ENCODE measurements at places on chromosomes 4 and X.
A peak's percentile ranks its signal among the peaks of the same experiment; 100 is the strongest.

DNA sequence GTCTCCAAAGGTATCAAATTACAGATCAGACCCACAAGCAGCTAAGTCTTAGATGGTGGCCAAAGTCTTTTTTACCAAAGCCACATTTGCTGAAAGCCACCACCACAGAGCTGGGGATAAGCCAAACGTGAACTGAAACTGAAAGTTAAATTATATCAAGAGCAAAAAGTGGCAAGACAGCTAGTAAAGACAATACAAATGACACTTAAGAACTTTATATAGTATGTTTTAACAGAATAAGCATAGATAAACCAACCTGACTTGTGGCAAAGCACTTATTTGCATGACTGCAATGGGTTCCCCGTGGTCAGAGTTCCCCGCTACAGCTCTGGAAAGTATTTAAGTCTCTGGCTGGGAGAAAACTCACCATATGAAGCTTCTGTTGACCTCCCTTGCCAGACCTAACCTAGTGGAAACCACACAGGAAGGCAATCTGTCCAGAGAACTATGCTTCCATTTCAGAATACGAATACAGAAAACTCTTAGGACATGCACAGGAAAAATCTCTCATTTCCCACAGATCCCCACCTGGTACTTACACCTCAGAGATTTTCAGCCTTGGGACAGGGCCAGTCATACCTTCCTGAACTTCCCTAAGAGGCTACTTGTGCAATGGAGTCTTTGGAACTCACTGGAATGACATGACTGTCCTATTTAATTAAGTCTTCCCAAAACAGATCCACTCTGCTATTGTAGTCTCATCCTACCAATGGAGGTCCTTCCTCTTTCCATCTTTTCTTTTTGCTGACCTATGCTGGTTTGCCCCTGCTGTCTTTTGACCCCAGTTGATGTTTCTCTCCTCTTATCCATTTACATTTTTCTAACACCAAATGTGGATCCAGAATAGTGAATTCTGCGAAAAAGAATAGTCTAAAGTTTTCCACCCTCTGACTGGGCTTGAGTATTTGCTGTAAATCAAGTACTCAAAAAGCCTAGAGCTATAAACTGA lies 225.1 kb downstream of the NR3C2 start:
- no peak for DNase-seq

- no peak for DNase-seq
These were observed 7.7 kb downstream of the CCNQ start for GRCh38 chrX:153590961-153591956.

DNA sequence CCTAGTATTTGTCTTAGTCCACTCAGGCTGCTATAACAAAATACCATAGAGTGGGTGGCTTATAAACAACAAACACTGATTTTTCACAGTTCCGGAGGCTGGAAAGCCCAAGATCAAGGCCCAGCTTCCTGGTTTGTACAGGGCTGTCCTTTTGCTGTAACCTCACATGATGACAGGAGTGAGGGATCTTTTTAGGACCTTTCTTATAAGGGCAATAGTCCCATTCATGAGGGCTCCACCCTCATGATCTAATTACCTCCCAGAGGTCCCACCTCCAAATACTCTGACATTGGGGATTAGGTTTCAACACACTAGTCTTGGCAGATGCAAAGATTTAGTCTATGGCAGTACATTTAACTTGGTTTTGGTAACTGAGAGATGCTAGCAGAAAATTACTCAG lies 20.9 kb downstream of the GPAT3 start:
- peak; percentile 90 for DNase-seq

GRCh38 chrX:20456971-20457370 lies 190.3 kb upstream of the RPS6KA3 start:
- no peak for DNase-seq

DNA sequence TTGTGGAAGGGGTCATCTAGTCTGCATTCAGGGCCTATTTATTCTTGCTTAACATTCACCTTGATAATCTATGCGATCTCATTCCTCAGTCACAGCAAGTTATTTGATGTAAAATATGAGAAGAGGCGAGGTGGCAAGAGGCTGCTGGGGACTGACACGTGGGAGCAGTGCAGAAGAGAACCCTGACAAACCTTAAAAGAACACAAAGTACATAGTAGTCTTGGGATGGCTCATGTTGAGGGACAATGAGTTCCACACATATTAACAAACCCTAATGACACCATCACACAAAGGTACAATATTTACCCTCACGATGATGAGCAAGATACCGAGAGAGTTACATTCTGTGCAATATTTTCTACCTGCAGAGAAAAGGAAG lies 57.5 kb downstream of the MAML3 start:
- no peak for DNase-seq

DNA sequence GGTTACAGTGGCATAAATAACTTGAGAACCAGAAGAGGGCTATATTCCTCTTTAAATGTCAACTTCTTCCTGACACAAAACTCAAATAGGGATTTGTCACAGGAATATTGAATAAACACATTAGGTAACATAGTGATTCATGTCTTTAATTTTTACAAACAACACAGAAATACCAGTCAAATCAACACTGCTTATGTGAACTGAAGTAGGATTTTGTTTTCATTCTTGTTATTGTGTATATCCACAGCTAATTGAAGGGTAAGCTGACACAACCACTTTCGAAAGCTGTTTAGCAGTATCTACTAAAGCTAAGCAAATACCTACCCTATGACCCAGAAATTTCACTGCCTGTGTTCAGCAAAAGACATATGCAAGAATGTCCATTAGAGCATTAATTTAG lies 120.4 kb upstream of the EOLA2 start:
- DNase-seq, result no peak

DNA sequence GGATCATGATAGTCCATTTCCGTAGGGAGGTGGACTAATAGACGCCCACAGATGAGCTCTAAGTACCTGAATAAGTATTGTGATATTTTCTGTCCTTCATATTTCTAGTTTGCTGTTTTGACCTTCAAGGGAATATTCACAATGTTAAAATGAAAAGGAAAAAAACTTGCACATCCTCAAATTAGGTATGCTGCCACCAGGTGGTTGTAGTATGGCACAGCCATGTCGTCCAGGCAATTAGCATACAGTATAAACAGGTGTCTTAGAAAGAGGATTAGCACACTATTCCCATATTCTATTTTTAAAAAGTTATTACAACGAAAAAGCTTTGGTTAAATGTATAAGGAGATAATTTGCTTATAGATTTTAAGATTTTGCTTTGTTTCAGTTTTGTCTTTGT lies 802.0 kb downstream of the RPA4 start:
- peak; percentile 2 for DNase-seq

DNA sequence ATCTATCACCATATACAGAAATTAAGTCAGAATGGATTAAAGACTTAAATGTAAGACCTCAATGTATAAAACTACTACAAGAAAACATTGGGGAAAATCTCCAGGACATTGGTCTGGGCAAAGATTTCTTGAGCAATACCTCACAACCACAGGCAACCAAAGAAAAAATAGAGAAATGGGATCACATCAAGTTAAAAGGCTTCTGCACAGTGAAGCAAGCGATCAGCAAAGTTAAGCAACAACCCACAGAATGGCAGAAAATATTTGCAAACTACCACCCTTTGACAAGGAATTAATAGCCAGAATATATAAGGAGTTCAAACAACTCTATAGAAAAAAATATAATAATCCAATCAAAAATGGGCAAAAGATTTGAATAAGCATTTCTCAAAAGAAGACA lies 236.9 kb upstream of the EMCN start:
- peak; percentile 3 for DNase-seq

DNA sequence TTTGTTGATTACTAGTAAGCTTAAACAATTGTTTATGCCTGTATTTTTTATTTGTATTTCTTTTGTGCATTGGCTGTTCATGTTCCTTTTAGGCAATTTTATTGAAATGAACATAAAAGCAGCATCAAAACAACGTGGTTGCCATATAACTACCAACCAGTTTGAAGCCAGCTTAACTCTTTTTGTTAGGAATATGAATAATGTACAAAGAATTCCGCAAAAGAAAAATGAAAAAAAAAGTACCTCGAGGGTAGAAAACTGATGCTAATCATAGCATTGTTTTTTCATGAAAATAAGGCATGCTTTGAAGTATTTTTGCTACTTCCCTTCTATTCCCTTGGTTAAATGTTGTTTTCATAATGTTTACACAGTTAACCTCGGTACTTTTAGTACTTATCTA lies 1024.0 kb upstream of the SLIT2 start:
- DNase-seq, result no peak

DNA sequence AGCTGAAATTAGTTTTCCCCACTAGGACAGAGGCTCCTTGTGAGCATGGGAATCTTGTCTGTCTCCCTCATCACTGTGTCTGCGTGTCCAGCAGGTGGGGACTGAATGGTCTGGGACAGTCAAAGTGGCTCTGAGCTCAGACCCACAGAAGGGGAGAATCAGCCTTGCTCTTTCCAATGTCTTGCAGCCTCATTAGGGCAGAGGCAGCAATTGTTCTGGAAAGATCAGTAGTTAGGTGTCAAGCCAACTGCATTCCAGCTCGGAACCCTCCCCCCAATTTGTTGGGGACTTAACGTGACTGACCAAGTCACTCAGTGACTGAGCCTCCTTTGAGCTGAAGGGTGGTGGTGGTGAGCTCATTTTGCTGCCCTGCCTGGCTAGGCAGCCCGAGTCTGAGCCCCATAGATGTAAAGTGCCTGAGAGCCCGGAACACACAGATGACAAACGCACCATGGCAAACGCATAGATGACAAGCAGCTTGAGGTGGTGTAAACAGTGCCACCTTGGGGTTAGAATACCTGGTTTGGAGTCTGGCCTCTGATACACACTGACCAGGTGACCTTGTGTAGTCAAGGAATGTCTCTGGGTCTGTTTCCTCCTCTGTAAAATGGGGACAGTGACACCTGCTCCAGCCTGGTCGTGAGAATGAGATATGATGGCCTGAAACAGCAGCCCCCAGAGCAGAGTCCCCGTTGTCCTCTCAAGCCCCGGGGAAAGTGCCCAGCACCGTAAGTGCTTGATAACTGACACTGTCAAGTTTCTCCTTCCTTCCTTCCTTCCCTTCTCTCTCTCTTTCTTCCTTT lies 2.7 kb upstream of the SORCS2 start:
- DNase-seq, result no peak

DNA sequence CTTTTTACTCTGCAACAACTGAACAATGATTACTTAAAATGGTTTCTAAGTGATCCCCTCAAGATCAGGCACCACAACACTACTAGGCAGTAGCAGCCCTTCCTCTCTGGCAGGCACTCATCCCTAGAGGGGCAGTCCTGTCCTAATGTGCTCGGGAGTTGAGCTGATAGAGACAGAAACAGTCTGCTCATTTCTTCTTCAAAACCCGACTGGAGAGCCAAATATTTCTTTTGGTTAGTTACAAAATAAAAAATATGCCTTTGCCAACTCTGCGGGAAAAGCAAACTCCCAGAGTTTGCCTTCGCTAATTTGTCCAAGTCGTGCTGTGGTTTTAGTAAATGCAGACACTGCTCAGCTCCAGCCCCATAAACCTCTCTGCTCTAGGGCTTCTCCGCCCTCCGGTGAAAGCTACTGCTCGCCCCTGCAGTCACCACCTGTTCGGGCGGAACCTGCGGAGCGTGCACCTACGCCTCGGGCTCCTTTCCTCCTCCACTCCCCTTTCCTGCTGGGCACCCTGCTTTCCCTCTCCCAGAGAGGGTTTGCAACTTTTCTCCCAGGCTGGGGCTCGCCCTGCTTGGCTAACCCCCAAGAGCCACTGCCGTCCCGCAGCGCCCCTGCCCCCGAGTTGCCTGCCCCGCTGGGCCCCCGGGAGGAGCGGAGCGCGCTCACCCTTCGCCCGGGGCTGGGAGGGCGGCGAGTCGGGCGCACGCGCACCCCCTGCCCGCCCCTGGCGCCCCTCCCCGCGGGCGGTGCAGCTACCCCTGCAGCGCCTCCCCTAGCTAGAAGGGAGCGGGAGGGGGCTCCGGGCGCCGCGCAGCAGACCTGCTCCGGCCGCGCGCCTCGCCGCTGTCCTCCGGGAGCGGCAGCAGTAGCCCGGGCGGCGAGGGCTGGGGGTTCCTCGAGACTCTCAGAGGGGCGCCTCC lies at the start of gene NPNT:
TSS of gene NPNT (plus strand) at position 812 of the 923 bp plus-strand sequence. CDS start 182 bp downstream, outside the sequence.
- no peak for DNase-seq

- DNase-seq, result no peak
These were observed 9.6 kb upstream of the UVSSA start for GRCh38 chr4:1337376-1337831.

DNA sequence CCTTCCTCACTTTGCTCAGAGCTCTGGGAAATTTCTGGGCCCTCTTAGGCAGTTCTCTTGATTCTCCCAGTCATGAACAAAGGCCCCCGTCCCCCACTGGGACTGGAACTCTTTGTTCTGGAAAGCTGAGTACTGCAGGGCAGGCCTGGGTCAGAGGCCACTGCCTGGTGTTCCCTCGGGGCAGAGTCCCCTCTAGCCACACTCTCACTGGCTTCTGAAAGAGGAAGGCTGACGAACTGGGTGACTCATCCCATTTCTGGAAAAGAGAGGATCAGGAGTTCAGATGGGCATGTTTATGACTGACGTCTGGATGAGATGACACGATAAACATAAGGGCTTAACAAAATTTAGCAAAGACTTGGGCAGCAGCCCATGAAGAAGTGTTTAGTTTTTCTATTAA lies 47.7 kb downstream of the DDX3X start:
- DNase-seq, result peak; percentile 70

DNA sequence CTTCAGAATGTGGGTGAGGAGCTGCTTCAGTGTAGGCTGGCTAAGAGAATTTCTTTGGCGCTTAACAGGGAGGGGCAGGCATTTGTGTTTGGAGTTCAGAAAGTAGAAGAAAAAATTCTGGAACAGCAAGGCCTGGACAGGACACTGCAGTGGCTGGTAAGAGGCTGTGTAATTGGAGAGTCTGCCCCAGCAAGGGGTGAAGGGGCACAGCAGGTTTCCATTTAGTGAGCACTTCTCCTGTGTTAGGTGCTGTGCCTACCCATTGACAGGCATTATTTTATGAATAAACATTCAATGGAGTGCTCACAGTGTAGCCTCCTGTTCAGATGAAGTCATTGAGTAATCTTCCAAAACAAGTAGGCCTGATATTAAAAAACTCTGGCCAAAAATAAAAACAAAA lies 10.7 kb upstream of the CPE start:
- no peak for DNase-seq

DNA sequence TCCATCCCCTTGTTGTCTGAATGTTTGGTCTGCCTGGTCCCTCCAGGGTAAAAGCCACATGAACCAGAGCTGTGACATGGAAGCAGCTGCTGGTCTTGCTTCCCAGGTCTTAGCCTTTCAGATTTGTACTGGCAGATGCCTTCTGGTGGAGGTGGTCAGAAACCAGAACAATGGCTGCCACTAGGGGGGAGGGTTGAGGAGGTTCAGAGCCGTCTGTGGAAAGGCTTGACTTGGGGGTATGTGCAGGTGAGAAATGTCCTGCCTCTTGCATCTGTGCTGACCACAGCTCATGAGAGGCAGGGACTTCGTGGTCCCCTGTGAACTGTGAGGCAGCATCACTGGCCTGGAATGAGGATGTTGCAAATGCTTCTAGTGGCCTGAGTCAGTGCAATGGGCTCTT lies 144.2 kb upstream of the WDR1 start:
- DNase-seq, result no peak

DNA sequence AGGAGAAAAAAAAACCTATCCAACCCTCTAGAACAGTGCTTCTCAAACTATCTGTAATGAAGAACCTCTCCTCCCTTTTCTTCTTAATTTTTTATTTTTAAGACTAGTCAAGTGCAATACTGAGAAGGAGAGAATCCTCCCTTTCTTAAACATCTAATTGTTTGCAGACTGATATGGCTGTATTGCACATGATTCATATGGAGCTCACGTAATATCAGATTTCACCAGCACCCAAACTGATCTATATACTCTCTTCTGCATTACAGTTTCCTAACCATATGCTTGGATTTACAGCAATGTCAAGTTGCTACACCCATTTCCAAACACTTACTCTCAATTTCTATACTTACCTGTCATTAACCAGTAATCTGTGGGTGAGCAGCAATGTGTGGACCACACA lies 9.5 kb downstream of the PRMT9 start:
- no peak for DNase-seq

Data from inflammatory macrophage treated with lipopolysaccharide for 1 hour (primary cell).